NCI-H2171 treated with DMSO at 0.1 percent for 48 hours (cell line): ENCODE measurements at places on chromosomes 6 and 20.

- no peak for DNase-seq
Observed at GRCh38 chr6:136964398-136964797, 42.3 kb downstream of the SLC35D3 start.

- no peak for DNase-seq
Observed at GRCh38 chr20:40262219-40262618, 426.8 kb downstream of the MAFB start.

DNA sequence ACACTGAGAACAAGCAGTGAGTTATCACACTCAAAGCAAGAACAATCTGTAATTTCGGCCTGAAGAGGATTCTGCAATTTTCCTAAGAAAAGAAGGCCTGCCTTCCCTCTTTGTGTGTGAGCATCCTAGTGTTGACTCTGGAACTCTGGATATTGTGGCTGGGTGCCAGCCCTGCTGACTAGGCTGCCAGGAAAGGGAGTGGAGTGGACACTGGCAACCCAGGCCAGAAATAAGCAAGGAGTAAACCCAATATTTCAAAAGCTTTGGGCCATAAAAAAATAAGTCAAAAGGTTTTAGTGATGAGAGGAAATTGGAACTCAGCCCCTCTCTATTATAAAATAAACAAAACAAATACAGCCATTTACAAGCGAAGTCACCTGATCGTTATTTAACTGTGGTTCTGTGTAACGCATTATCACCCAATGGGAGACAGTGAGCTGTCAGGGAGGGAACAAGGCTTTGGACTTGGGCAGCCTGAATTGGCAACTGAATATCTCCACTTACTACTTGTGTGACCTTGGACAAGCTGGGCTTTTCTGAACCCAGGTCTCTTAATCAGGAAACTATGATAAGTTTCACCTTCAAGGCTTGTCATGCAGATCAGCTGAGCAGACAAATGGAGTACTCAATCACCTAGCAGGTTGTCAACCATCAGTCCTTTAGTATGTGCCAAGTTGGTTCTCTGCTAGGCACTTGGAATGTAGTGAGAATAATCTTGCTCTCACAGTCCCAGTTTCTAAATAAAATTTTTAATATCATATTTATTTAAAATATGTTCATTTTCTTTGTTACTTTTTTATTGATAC lies 196.2 kb downstream of the PAX1 start:
- DNase-seq, result no peak

DNA sequence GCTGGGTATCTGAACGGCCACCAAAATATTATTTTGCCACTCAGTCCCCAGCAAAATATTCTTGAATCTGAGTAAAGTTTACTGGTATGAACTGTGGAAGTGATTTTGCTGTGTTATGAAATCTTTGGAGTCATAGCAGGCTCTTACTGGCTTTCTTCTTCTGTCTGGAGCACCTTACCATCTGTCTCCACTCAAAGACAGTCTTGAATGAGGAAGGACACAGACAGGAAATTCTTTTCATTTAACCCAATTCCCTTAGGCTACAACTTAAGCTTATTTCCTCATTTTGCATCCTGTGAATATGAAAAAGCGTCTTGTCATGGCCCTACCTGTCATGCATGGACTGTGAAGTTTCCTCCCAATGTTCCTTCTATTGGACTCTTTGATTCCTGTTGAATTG lies 24.7 kb downstream of the FNDC1 start:
- no peak for DNase-seq

GRCh38 chr6:21189759-21190158 lies 403.8 kb upstream of the SOX4 start:
- peak; percentile 88 for DNase-seq

DNA sequence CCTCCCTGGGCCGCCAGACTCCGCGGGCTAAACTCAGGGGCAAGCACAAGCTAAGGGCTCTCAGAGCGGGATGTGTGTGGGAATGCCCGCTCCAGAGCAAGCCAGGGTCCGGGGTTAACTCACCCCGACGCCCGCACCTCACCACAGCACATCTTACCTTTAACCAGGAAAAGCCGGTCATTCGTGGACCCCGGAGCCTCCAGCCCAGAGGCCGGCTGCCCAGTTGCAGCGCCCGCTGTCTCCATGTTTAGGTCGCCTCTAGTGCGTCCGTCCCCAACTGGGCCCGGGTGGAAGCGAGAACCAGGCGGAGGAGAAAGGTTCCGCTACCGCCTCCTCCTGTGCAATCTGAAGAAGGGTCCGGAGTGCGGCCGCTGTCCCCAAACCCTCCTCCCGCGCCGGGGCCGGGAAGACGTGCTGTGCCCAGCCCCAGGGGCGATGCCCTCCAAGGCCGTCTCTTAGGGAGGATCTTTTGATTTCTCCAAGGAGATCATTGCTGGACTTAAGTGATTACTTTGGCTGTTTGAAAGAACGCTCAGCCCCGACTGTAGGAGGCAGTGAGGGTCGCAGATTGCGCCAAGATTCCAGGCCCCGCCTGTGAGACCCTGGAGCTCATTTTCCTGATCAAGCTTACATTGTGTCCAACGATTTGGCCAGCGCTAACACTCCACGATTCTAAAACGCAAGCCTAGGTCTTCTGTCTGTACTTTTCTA lies at the start of gene TMEM242:
Gene TMEM242 (minus strand): TSS at position 265 of the 711 bp plus-strand sequence. CDS start 20 bp downstream, at position 245.
- DNase-seq, result no peak

DNA sequence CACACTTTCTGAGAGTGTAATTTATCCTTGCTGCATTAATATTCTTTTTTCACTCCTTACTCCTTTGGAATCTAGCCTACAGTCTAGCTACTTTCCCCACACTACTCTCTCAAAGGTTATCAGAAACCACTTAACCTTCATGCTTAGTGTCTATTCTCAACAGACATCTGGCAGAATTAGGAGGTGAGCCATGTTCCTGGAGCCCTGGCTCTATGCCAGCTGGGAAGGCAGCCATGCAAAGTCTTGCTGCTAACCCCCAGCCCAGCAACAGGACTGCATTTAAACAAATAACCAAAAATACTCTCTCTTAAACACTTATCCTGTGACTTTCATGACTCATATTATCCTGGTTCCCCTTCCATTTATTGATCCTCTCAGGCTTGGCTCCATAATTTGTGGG lies 260.2 kb downstream of the BCKDHB start:
- peak; percentile 97 for DNase-seq
